ENCODE measurements at places on chromosomes 7 and 10. TPM values are rescaled to one million over a fixed set of nuclear protein-coding genes. Genes with fewer than 3 reads are reported as not detected.

EPO gene
- not detected for total RNA-seq

STOX1 gene
- total RNA-seq, result 2.1 TPM

GRCh38 chr7:96679886-96680285 lies 29.8 kb downstream of the SEM1 start:
- DNase-seq, result no peak

- no peak for DNase-seq
Observed at GRCh38 chr7:47288060-47288459, 293.9 kb downstream of the TNS3 start.

- no peak for DNase-seq
Observed at GRCh38 chr10:50968386-50969091, 83.1 kb upstream of the A1CF start.

- no peak for DNase-seq
Observed at GRCh38 chr10:10133281-10133680, 884.4 kb upstream of the CELF2 start.

DNA sequence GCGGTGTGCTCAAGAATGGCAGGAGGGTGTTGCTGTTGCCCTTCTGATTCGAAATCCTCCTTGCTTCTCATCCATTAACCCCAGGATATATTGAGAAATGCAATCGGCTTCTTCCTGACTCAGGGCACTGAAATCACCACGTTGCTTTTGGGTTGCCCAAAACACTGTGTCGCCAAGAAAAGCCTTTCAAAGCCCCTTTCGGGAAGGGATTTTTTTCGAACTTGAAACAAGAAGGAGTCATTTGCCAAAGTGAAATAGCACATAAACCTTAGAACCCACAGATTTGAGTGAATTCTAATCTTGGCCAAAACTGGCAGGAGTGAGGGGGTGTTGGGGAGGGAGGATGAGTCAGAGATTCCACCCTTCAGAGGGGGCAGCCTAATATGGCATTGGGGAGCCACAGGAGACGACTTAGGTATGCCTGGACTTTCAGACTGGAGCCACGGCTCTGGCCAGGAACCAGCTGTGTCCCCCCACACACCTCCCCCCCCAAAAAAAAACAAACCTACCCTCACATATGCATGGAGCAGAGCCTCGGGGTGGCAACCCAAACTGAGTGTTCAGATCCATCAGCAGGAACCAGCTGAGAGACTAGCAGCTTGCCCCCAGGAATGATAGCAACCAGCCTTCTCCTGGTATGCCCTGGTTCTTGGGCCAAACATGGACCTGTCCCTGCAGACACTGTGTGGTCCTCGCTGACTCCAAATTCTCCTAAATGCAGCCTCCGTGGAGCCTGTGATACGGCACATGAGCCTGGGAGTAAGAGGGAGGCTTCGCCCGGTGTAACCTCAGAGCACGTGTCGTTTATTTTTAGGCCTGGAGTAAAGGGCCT lies 138.4 kb downstream of the FGFR2 start:
- no peak for DNase-seq

LRRTM3 gene
- total RNA-seq, result not detected

GRCh38 chr10:99337311-99337811 lies 8.2 kb downstream of the CNNM1 start:
- DNase-seq, result no peak

GRCh38 chr7:24917510-24918239 lies 62.3 kb downstream of the OSBPL3 start:
- DNase-seq, result no peak

OR2A1 gene
- total RNA-seq, result 0.03 TPM

DNA sequence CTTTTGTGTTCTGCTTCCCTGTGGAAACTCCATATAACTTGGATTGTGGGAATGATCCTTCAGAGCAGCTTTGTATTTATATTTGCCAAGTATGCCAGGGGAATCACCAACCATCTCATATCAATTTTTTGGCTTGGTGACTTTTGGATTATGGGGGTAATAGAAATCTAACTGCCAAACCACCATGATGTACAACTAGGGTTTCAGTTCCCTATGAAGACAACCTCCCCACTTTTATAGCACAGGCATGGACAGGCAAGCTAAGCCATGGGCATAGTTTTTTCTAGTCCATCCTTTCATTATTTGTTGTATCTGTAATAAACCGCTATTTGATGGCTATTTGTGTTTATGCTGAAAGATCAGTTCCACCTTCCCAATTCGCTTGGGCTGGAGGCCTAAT lies 17.7 kb downstream of the NPY start:
- no peak for DNase-seq

DNA sequence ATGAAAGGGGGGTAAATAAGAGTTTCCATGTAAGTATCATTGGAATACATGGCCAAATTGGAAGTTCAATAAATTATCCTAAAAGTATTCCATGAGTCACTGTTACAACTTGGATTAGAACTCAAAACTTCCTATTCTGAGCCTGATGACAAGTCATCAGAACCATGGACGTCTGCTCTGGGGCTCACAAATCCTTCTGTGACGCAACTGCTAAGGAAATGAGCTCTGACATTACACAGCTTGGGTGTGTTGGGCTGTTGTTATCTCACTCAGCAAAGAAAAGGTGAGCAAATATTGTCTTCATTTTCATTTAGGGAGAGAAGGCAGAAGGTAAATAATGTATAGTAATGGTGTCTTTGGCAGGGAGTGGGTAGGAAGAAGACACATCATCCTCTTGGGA lies 214.8 kb upstream of the ADO start:
- no peak for DNase-seq

ELFN1 gene
- 2.6 TPM for total RNA-seq

DNA sequence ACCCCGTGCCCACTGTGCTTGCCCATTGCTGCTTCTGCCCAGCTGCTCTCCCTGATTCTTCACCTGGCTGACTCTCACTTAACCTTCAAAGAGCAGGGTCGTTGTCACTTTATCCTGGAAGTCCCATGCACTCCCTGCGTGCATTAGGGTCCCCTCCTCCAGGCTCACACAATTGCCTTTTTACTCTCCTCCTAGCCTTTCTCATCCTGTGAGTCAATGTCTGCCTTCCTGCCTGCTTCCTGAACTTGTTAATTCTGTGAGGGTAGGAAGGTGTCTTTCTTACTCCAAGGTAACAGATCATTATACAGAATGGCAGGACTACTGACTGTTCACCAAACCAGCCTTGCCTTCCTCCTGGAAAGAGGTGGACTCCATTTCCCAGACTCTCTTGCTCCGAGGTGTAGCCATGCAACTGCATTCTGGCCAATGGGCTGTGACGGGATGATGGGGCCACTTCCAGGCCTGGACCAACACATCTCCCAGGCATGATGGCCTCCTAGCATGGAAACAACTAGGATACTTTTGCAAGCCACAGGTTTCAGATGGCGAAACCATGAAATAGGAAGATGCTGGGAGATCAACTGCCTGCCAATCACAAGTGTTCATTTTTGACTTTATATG lies 54.7 kb downstream of the ARHGAP22 start:
- DNase-seq, result peak; percentile 37

- no peak for DNase-seq
Observed at GRCh38 chr7:4692055-4692454, 10.0 kb downstream of the FOXK1 start.

MGAM2 gene
- 0.39 TPM for total RNA-seq

GRCh38 chr10:472241-472910 lies 217.1 kb downstream of the DIP2C start:
- DNase-seq, result no peak

DNA sequence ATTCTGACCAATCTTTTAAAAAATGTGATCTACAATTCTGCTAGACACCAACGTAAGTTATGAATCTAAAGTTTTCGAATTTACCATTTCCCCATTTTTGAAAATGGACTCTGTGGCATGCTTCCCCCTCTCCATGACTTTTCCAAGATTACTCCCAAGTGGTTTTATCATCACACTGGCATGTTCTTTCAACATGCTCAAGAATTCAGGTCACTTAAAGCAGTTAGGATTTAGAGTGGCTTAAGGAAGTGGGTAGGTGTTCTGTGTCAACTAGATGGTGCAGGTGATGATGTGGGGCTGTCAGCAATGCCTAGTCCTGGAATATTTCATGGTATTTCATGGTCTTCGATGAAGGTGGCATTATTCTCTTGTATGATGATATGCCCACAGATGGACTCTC lies 164.0 kb upstream of the ASAH2 start:
- DNase-seq, result no peak

GRCh38 chr7:11060893-11061292 lies 87.2 kb downstream of the PHF14 start:
- DNase-seq, result no peak

GRCh38 chr7:155884225-155885166 lies 72.2 kb upstream of the SHH start:
- DNase-seq, result peak; percentile 76

All from lower leg skin (tissue), 4 donors.